ENCODE measurements at places on chromosomes 16 and 17. TPM values are rescaled to one million over a fixed set of nuclear protein-coding genes. Genes with fewer than 3 reads are reported as not detected.

- DNase-seq: no peak
Observed at GRCh38 chr17:73794336-73794735, 150.1 kb upstream of the SDK2 start.

DNA sequence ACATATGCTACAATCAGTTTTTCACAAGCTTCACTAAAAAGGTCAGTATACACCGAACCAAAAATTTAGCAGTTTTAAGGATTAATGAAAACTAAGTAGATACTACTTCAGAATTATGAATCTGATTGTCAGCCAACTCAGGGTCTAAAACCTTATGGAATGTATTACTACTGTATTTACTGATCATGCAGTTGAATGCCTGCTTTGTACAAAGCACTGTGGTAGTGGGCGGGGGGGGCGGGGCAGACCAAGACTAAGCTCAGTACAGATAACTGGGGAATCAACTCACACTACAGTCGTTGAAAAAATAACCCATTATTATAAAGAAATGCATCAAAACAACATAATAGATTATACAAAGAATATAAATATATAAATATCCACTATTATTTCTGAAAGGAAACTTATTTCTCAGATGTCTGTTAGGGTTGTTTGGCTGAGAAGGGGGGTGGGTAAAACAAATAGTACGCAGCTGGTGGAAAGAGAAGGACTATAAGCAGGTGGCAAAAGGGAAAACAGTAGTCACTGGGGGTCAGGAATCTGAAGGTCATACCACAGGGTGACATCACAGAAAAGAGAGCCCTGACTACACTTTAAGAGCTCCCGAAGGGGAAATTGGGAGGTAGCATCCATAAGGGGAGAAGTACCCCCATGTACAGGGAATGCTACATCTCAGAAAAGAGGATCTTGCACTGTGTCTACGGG, 109.4 kb upstream of the AXIN2 start:
- DNase-seq: no peak

GRCh38 chr16:49659356-49659755, 196.6 kb downstream of the ZNF423 start:
- no peak for DNase-seq

GRCh38 chr16:35678-36305, 17.6 kb downstream of the POLR3K start:
- no peak for DNase-seq

DNA sequence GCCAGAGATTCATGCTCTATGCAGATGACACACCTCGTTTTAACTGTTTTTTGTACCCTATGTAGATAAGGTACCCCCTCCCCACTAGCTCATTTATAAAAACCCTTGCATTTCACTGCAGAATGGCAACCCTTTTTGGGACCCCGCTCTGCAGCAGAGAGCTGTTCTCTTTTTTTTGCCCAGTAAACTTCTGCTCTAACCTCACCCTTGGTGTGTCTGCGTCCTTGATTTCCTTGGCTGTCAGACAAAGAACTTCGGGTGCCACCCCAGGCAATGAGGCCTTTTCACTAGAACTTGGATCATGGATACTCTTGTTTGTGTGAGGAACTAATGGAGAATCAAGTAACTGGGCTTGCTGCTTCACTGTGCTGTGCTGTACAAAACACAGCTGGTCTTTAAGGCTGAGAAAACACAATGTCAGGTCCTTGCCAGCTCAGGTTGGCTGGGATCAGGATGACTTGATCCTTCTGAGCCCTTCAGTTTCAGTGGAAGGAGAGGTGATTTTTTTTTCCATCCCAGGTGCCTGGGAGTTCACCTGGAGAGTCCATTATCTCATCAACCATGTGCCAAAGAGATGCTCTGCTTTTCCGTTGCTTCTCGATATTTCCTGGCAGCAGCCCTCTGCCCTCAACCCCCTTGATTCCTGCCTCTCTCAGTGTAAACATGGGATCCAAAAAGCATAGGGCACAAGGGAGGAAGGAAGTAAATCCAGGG, 133.2 kb upstream of the FAM20A start:
- no peak for DNase-seq

- DNase-seq: no peak
Observed at GRCh38 chr16:62038646-62039045, 2.4 kb upstream of the CDH8 start.

DNA sequence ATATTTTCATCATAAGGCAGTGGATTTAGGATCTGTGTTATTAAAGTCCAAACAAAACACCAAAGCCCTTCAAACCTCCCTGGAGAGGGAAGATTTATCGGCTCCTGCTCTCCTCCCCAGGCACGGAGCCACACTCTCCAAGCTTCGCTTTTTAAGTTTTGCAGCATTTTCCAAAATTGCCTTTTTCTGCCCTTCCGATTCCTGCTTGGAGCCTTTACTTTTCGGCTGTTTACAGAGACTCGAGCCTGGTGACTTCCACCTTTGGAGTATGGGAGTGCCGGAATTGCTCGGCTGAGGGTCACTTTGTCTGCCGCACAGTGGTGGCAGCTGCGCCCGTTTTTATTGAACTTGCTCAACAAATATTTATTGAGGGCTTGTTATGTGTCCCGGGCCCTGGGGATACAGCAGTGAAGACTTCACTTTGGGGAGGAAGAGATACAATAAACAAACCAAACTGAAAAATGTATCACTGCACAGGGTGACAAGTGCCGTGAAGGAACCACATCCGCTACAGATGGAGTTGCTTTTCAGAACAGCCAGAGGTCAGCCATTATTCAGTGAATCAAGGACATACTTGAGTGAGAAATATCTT, 185.5 kb downstream of the NTN1 start:
- no peak for DNase-seq

DNA sequence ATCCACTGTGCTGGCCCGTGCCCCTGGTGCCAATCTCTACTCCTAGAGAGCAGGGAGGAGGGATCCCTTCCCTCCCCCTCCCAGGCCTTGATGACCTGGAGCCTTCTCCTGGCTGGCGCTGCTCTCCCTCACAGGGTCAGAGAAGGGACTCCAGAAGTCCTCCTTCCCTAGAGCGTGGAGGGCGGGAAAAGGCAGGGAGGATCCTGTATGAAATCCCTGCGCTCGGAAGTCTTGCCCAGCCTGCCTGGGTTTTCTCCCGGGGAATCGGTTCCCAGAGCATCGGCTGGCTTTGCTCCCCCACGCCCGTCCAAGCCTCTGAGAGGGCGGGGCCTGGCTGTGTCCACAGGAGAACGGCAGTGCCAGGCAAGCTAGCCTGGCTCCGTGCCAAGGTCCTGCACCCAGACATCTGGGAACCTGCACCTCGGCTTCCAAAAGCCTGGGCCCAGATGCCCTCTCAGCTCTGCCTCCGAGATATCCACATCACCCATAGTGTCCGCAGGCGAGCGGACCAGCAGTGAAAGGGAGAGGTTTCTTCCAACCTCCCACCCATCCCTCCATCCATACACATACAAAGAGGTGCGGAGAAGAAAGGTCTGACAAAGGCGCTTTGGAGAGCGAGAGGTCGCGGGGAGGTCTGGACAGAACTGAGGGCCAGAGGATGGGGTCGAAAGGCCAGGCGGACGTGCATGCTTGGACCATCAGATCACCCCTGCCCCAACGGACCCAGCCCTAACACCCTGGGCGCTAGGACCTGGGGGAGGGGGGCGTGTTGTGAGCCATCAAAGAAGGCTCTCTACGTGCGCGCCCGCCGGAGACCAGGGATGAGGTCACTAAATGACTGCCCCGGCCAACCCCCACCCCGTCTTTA, 1.1 kb downstream of the MPP2 start:
- DNase-seq: no peak

DNA sequence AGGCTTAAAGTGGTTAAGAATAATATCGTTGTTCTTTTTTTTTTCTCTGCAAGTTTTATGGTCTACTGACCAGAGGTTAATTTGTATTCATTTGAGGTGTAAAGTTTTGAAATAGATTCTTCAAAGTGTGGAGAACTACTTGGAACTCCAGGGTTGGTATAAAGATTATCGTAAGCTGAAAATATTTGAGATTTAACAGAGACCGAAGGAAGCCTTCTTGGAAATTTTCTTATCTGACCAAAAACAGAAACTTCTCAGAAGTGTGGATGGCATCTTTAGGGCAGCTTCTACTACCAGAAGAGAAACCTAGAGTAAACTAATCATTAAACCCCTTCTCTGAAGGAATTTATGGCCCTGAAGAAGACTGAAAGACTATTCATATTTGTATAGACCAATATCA, 206.8 kb upstream of the MON1B start:
- DNase-seq: no peak

GRCh38 chr17:57245786-57246185, 10.5 kb upstream of the MSI2 start:
- DNase-seq: no peak

GRCh38 chr16:68288252-68288650, 22.5 kb downstream of the SLC7A6OS start:
- DNase-seq: no peak

DNA sequence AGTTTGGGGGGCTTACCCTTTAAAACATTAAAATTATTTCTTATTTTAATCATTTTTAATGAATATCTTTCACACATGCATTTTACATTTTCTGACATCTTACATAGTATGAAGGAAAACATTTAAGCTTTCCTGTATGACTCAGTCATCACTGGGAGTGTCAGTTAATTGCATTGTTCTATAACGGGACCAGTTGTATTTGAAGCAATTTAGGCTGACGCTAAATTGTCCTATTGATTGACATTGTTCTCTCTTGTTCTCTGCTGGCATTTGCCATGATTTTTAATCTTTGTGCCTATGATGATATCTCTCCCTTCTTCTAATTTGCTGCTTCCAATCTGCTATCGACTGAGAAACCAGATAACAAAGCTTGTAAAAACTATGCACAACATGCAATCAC, 190.5 kb upstream of the PIRT start:
- no peak for DNase-seq

- no peak for DNase-seq
Observed at GRCh38 chr17:1562176-1562643, 382 bp downstream of the PITPNA start.

- no peak for DNase-seq
Observed at GRCh38 chr16:6957681-6958080, 375.0 kb upstream of the RBFOX1 start.

- DNase-seq: no peak
Observed at GRCh38 chr17:9356488-9356911, 219.1 kb downstream of the STX8 start.

GRCh38 chr16:50430076-50430475, 61.3 kb upstream of the BRD7 start:
- no peak for DNase-seq

GRCh38 chr17:76541739-76542454, 2.1 kb downstream of the PRCD start:
- no peak for DNase-seq

DNA sequence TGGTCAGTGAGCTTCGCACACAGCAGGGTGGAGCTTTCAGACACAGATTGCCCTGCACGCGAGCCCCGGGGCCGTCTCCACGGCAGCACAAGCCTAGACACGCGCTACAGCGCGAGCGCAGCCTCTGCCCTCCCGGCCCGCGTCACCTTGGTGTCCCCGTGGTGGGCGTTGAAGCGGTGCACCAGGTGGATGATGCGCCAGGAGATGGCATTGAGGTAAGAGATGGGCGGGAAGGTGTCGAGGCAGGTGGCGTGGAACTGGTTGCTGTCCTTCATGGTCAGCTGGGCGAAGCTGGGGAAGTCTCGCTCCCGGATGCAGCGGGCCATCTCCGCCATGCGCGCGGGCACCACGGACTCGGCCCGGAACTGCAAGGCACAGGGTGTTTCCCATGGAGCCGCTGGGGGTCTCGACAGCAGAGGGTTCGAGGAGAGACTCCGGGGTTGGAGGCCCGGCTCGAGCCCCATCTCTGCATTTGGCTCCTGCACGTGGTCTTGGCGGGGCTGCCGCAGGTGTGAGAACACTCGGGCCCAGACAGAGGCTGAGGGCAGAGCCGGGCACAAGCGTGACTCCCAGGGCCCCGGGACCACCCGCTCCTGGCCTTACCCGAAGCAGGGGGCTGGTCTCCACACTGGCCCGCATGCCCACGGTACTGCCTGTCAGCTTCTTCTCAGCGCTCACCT, 4.3 kb upstream of the CYBA start:
- DNase-seq: no peak

DNA sequence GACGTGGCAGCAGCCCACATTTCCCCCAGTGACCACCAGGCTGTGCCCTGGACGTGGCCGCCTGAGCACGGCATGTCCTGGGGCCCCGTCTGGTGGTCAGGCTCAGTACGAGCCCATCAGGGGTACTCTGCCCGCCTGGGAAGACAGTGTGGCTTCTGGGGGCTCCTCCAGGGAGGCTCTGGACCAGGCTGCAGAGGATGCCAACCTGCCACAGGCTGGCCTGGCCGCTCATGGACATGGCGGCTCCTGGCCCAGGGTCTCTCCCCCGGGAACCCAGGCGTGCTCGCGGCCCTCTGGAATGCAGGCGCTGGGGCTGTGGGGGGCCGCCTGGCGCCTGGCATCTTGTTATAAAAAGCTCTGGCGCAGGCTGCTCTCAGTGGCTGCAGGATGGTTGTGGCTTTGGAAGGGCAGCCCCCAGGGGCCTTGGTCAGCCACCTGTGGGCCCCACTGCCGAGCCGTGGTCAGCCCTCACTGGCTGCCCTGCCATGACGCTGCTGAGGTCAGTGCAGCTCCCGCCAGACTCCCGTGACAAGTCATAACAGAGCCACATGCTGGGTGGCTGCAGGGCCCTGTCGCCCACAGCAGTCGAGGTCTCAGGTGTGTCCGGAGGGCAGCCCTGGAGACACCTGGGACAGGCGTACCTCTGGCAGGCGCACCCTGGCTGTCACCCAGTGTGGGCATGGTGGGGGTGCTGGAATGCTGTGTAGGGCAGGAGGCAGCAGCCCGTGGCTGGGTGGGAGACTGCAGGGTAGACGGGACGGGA, 15.0 kb downstream of the CENPX start:
- no peak for DNase-seq

DNA sequence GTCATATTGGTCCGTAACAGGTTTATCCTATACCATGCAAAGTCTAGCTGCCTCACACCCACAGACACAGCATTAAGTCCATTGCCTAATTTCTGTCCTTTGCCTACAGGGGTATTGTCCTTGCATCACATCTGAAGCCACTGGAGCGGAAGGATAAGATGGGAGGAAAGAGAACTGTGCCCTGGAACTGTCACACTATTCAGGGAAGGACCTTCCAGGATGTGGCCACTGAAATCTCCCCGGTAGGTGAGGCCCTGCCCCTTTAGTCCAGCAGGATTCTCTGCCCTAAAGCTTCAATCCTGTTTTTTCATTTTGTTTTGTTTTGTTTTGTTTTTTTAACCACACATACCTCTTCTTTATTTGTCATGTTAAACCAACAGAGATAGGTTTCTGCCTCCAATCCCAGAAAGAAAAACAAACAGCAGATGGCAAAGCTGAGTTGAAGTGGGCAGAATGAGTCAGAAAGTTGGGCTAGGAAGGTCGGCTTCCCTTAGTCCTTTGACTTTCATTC, 2.2 kb upstream of the EFTUD2 start:
- no peak for DNase-seq

- DNase-seq: no peak
Observed at GRCh38 chr17:30996486-30996885, 25.6 kb downstream of the RNF135 start.

The TRPV2 gene
- 3.8 TPM for polyA plus RNA-seq

The CDC6 gene
- 26.8 TPM for polyA plus RNA-seq

The PERCC1 gene
- 0.25 TPM for polyA plus RNA-seq

The PYDC1 gene
- not detected for polyA plus RNA-seq

The NAGS gene
- 0.93 TPM for polyA plus RNA-seq

The PPM1E gene
- 1.2 TPM for polyA plus RNA-seq

The GDPD3 gene
- 7.5 TPM for polyA plus RNA-seq

The PRAC1 gene
- polyA plus RNA-seq: not detected

The COX6A2 gene
- 0.79 TPM for polyA plus RNA-seq

The AIPL1 gene
- 0.07 TPM for polyA plus RNA-seq

The ST6GALNAC2 gene
- 12.3 TPM for polyA plus RNA-seq

The MT1G gene
- 34.9 TPM for polyA plus RNA-seq

The SLC12A3 gene
- 1.3 TPM for polyA plus RNA-seq

Data from left renal pelvis (tissue), 4 donors.